ENCODE measurements at places on chromosomes 4 and X. TPM values are rescaled to one million over a fixed set of nuclear protein-coding genes. Genes with fewer than 3 reads are reported as not detected.

The KDM6A gene
- 23.2 TPM for total RNA-seq

The CPZ gene
- 0.10 TPM for total RNA-seq

The FAM114A1 gene
- total RNA-seq, result 149 TPM

The MSX1 gene
- 5.4 TPM for total RNA-seq

The CYSLTR1 gene
- not detected for total RNA-seq

The SUPT20HL1 gene
- not detected for total RNA-seq

The XAGE2 gene
- total RNA-seq, result not detected

The MAGEA10 gene
- total RNA-seq, result not detected

The IL3RA gene
- 22.4 TPM for total RNA-seq

The SHOX gene
- total RNA-seq, result not detected

The MBNL3 gene
- total RNA-seq, result 0.98 TPM
